ENCODE measurements at places on chromosomes 11 and 22.

DNA sequence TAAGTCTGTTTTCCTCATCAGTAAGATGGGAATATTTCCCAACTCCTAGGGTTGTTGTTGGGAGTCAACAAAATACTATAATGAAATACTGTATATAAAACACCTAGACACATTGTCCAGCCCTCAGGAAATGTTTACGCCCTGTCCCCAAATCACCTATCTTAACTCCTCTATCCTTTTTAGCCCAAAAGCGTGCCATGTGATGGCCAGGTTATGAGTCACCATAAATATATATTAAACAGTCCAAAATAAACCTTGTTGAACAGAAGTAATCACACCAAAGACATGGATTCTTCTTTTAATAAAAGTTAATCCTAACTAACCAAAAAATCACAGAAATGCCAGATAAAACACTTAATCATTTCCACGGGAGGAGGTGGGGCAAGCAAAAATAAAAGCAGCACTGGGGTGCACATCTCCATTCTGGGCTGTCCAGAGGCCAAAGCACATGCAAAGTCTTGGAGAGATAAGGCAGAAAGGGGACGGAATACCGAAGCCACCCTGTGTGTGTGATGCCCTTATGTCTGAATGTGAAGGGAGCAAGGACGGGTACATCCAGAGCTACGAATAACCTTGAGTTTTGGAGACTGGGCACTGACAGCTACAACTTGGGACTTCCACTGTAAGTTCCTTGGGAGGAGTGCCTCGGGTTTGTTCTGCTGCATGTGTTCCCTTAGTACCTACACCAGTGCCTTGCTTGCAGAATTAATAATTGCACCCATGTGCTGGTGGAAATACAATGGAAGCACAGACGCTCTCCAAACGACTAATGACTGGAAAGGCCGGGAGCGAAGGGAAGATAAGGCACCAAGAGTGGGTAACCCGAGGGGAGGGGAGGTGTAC lies 1.1 kb downstream of the OSBP start:
- no peak for DNase-seq

DNA sequence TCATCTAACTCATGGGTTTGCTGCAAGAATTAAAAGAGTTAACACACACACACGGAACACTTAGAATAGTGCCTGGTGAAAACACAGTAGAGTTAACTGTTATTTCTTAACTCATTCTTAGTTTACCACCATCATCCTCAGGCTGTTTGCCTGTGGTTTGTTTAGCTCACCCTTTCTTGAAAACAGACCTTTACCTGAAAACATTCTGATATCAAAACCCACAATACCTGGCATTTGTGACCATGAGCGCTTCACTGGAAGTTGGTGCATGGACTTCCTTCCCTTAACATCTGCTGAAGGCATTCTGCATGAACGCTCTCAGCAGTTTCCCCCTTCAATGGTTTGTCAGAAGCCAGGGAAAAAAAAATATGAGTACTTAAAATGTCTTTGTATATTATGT lies 256.0 kb downstream of the ETS1 start:
- DNase-seq, result no peak

DNA sequence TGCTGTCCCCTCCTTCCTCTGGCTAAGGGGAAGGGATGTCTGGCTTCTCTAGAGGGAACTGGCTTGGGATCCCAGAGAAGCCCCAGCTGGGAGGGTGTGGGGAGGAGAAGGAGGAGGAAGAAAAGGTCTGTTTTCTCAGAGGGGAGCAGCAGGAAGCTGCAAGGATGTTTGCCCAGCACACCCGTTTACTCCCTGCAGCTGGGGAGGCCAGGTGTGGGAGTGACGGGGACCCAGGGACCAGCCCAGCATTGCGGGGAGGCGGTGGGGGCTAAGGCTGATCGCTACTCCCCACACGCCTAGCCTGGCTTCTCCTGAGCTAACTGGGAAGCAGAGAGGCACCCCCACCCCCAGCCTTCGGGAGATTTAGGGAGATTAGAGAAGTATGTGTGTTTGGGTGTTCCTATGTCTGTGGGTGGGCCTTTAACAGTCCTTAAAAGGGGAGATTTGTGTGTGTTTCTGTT lies 3.9 kb downstream of the CREB3L1 start:
- DNase-seq, result no peak

- no peak for DNase-seq
These were observed 315.1 kb downstream of the LARGE1 start for GRCh38 chr22:33605221-33605620.

GRCh38 chr22:35381424-35382009 lies 621 bp downstream of the HMOX1 start:
- no peak for DNase-seq

DNA sequence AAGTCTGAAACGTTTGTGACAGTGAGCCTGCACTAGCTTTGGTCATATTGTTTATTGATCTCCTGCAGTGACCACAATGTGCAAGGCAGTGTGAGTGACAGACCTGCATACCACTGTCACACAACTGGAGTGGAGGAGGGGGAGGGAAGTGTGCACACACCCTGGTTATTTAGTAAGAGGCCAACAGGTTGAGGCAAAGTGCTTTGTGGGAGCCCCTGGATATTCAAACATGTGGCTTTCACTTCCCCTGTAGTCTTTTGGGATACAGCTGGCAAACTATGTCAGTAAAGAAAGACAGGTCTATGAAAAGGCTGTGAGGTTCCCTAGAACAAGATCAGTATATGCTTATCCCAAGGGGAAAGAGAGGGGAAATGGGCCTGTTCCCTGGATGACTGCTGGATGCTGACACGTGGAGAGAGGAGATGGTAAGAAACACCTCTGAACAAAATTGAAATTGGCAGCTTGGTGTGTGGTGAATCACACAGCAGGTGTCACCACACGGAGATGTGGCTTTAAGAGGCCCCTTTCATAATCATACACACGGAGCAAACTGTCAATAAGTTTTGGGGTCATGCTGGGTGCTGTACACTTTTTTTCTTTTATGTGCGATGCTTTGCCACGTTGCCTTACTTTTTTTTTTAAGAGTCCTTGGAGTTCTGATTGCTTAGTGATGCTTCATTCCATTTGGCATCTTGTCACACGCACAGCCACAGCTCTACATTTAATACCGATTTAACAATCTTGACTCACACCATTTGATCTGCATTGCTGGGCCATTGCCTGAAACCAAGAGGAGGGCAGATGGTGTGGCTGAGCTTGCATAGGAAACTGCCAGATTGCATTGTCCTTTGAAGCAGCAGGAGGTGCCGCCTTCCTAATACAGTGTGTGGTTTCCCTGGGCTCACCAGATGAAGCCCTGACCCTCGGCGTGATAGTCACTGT lies 11.3 kb downstream of the OSBP2 start:
- DNase-seq, result no peak

GRCh38 chr22:49305214-49305965 lies 522.3 kb downstream of the BRD1 start:
- peak; percentile 24 for DNase-seq

DNA sequence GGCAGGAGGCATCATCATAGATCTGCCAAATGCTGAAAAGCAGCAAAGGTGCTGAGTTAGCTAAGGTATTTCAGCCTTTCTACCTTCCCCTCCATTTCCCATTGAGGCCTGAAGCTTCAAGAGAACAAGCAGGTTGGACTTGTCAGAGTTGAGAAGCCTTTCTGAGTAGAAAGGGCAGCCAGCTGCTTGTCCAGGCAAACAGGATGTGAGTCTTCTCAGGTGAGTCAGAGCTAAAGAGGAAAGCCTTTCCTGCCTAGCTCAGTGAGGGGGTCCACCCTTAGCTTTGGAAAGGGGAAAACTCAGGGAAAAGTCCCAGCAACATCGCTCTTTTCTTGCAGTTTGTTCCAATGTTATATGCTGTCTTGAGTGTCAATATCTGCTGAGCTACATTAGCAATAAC lies 13.2 kb upstream of the MPZL2 start:
- no peak for DNase-seq

GRCh38 chr11:65525546-65526480 lies 930 bp downstream of the SCYL1 start:
- DNase-seq, result no peak

GRCh38 chr11:44729713-44730112 lies 3.0 kb downstream of the TSPAN18 start:
- no peak for DNase-seq

- DNase-seq, result no peak
These were observed 1313.6 kb downstream of the TBC1D22A start for GRCh38 chr22:48076008-48076407.

- no peak for DNase-seq
These were observed 21.6 kb downstream of the SVIP start for GRCh38 chr11:22807855-22808570.

- no peak for DNase-seq
These were observed 72.4 kb downstream of the CYTH4 start for GRCh38 chr22:37354670-37355069.

- DNase-seq, result no peak
These were observed 391.5 kb downstream of the CADM1 start for GRCh38 chr11:115112754-115113153.

DNA sequence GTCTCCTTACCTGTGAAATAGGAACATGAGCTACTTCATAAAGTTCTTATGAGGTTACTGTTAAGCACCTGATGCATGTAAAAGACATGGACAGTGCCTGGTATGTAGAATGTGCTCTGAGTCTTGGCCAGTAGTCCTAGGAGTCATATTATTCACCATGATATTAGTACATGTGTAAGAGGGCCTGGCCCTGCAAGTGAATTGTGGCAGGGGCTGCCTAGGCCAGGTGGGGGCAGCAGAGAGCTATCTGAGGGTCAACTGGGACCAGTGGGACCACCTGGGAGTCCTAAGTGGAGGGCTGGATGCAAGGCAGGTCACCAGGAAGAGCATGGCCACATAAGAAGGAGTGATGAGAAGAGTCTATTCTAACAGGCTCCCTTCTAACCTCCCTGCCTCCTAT lies 529.5 kb downstream of the SOX6 start:
- DNase-seq, result no peak

All from stimulated activated CD4-positive, alpha-beta T cell treated with anti-CD3 and anti-CD28 coated beads, TNF-alpha, amount 100 ng/mL, for 48 hours (primary cell).